DMS53 (cell line): ENCODE measurements at places on chromosomes 4 and X.

DNA sequence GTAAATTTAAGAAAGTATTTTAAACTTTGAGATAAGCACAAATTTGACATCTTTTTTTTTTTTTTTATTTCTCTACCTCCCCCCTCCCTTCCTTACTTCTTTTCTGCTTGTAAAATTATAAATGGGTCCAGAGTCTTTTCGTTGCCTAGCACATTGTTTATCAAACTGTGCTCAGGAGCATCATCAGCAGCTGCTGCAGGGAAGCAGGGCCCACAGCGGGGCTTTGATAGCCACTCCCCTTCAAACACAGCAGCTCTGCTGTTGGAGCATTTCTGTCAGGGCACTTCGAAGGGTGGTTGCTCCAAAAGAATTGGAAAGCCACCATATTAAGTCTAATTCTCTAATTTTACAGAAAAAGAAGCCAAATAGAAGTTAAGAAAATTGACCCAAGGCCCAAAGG, 588.3 kb downstream of the SPRY1 start:
- DNase-seq, result peak; percentile 13

- no peak for DNase-seq
These were observed 176.5 kb downstream of the GPM6A start for GRCh38 chr4:175635546-175635945.

GRCh38 chr4:78544678-78545077, 6.9 kb upstream of the ANXA3 start:
- no peak for DNase-seq

DNA sequence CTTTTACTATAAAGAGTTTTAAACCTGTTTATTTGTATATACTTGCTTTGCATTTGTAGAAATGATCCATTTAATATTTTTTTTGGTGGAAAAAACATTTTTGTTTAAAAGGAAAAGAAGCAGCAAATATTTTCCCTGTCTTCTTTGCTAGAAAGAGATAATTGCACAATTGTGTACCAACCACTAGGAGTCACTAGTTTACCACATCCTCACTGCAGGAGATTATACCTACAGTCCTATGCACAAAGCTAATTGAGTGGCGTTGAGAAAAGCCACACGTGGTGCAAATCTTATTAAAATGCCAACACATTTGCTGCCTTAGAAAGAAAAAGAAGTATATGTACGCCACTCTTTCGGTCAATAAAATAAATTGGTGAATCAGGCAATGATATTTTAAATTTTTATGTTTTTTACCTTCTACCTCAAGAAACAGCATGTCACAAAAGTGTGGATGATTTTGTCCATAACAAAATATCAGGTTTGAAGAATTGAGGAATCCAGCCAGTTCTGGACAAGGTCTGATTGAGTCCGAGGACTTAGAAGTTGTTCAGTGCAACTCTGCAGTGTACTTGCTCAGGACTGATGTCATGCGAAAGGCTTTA, 102.9 kb downstream of the GRXCR1 start:
- peak; percentile 79 for DNase-seq

DNA sequence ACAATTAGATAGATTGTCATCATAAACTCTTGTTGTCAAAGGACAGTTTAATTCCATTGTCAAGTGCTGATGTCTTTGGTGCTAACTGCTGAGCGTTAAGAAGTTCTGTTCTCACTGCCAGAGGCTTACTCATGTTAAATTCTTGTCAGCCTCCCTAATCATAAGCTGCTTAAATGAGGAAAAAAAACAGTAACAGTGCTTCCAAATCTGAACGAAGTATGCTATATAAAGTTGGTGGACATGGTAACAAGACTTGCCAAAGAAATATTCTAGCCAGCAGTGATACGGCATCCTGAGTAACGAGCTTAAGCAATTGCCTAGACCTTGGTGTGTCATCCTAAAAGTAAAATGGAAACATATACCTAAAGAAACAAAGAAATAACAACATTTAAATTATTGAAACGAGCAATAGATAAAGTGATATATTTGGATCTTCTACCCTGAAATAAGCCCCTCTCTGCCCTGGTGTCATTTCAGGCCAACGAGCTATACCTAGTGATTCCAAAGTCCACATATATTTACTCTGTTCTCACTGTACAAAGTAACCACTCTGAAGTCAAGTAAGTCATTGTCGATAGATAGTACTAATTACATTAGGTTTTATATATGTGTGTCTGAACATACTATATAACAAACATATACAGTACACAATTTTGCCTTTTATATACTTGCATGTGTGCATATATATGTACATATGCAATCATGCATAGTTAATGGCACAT, 339.7 kb upstream of the HS3ST1 start:
- peak; percentile 38 for DNase-seq

DNA sequence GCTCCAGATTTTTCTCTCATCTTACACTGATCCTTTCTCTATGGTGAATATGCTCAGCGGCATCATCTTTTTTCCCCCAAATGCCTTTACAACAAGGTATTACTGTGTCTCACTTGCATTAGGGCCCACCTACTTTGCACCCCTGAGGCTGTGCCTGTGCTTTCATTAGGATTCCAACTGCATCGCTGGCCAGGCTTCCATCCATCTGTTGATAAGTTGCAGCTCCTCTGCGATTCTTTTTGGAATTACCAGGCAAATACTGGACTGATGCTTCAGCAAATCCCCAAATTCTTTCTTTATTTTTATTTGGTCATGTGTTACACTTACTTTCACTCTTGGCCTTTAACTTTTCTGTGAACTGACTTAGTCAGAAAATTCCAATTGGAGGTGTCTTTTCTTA, 77.3 kb downstream of the AFF2 start:
- no peak for DNase-seq

- DNase-seq, result no peak
These were observed 6.1 kb downstream of the FAT1 start for GRCh38 chr4:186717556-186717955.

- DNase-seq, result no peak
These were observed 76.5 kb upstream of the BOD1L1 start for GRCh38 chr4:13704035-13704434.

DNA sequence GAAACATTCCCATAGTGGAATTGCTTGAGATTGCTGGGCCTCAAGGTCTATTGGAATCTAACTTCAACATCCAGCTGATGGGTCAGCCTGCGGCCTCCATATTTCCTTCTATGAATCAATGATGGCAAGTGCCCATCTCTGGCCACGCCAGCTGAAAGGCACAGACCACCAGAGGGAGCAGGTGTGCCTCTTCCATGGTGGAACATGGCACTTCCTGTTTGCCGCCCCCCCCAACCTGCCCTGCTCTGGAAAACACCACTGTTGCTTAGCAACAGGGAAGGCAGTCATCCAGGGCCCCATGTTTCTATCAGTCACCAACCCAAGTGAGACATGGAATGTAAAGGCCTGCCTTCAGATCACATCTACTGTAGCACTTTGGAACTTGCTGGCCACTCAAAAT, 11.6 kb downstream of the PAGE4 start:
- peak; percentile 97 for DNase-seq

DNA sequence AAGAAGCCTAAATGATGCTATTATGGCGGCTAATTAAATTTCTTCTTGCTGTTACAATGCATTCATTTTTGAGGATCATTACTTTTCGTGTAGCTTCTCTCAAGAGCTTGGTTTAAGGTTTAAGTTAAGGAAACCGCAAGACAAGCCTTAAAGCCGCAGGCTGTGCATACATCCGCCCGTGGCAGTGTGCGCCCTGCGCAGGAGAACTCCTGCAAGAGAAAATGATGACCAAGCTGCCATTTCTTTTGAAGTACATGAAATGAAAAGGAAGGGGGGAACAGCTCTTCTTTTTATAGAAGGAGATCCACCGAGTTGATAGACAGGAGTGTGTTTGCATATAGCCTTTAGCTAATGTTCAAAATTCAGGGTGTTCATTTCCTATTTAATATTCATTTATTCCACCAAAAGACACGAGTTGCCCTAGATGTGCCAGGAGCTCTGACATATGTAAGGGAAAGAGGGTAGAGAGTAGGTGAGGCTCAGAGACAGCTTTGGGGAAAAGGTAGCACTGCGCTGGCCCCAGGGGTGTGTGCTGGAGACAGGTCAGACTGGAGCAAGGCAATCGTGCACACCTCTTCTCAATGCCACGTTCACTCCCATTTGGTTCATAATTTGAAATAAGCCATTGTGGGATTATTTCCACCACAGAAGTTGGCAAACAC, 112.1 kb upstream of the LDB2 start:
- DNase-seq, result no peak

DNA sequence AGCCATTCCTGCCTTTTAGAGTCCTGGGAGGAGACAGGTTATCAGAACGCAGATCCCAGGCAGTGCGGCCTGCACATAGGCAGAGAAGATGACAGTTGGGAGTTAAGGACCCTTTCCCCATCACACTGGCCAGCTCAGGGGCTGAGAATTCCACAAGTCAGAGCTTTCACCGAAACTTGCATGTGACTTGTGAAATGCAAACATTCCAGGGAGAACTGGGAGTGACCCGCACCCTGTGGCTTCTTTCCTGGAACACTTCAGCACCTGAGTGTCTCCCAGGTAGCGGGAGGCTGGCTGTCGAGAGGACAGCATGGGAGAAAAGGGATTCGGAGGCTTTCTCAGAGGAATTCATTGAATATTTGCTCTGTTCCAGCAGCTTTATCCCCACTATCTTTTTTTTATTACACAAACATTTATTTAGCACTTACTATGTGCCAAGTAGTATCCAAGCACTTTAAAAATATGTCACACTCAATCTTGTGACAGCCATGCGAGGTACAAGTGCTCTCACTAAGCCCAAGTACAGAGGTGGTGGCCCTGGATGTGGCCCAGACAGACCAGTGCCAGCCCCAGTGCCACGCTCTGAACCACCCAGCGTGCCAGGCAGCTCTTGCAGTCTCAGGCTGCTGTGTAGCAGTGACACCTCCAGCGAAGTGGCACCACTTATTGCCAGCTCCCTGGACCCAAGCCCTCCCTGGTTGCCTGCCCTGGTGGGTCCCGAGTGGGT, 100.5 kb downstream of the PHKA2 start:
- DNase-seq, result no peak

DNA sequence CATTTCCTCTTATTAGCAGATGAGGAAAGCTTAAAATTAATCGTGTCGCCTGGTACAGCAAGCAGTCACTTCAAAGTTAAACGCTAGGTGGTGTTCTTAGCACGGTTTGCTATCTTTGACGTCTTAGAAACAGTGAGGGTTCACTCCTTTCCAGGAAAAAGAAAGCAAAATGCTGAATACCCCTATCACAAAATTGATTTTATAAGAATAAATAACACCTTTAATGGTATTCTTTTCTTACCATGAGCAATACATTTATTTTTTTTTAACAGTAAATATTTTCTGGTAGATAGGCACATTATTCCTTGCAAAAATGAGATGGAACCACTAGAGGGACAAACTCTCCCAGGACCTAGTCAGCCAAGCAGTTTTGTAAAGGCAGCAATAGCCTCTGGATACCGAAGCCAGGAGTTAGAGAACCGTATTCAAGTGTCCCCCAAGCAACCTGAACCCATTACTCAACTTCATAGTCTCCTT, 153.9 kb downstream of the KDR start:
- peak; percentile 80 for DNase-seq

DNA sequence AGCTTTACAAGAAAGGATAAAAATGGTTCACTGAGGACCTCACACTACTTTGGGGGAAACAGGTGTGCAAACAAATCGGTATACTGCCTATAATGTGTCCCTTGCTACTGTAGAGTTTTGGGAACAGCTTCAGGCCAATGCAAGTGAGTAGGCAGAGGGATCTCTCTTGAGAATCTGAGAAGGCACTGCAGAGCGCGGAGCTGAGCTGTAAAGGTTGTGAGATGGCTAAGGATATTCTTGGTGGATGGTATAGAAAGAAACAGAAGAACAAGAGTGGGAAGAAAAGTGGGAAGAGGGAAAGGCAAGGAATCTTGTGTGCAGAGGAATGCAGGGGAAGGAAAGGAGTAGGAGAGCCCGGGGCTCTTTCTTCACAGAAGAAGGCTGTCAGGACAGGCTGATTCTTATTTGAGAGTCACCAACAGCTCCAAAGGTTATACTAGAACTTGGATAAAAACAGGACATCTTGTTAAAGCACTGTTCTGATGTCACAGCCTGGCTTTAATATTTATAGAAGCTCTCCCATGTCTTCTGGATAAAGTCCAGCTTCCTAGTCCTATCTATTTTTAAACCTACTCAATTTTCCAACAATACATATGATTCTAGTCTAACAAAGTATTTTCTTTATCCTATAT, 985.6 kb upstream of the HS3ST1 start:
- no peak for DNase-seq

GRCh38 chr4:91488946-91489345, 814.8 kb upstream of the GRID2 start:
- no peak for DNase-seq

DNA sequence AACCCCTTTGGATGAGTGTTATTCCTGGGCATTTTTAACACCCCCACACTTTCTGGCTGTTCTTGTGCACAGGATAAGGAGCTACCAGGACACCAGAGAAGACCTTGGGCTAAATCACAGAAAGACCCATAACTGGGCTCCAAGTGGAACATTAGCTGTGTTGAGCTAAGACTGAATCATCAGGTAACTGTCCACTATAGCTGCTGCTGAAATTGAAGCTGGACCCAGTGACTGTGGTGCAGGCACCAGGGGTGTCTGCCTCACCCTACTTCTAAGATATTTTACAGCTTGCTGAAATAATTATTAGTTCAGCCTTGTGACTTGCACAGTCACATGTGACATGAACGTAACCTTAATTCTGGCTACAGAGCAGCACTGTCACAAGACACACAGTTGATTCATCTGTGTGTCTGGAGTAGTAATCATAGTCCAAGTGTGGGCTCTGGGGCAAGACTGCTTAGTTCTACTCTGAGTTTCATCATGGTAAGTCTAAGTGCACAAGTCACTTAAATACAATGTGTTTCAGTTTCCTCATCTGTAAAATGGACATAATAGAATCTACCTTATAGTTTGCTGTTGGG, 127.4 kb downstream of the SLC39A8 start:
- DNase-seq, result no peak

GRCh38 chrX:125289920-125290319, 29.8 kb upstream of the TEX13C start:
- DNase-seq, result no peak

DNA sequence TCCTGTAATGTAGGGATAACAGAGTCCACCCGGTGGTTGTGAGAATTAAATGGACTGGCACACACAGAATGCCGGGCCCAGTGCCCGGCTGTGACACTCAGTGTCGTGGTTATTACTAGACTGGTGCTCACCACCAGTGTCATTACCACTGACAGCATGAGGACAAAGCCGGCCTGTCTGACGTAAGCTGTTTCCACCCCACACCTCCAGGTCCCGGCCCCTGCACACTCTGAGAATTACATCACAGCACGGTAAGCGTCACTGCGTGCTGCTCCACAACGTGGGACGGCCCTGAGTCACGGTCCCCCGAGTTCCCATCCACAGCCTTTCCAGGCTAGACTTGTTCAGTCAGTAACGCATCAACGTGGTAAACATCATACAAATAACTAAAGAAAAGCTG, 22.9 kb downstream of the FAT1 start:
- no peak for DNase-seq

GRCh38 chrX:40864972-40865371, 129.6 kb upstream of the MED14 start:
- no peak for DNase-seq

GRCh38 chr4:26737385-26737784, 123.3 kb upstream of the STIM2 start:
- no peak for DNase-seq
